ENCODE measurements at places on chromosomes 5 and 9.

DNA sequence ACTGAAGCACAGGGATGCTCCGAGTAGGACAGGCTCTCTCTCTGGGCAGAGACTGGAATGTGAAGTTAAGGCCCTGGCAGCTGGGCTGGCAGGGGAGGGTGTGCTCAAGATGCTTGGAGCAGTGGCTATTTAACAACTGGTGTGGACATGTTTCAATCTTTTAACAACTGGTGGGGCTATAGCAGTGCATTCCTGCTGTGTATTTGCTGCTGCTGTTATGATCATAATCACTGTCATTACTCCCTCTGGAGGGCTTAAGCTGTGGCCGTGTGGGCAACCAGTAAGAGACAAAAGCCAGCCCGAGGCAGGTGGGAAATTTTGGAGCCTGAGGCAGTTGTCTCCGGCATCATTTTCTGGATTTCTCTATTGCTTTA, 33.3 kb upstream of the PTGS1 start:
- no peak for DNase-seq

GRCh38 chr5:115624994-115625393, 842 bp downstream of the TMED7 start:
- DNase-seq = no peak

DNA sequence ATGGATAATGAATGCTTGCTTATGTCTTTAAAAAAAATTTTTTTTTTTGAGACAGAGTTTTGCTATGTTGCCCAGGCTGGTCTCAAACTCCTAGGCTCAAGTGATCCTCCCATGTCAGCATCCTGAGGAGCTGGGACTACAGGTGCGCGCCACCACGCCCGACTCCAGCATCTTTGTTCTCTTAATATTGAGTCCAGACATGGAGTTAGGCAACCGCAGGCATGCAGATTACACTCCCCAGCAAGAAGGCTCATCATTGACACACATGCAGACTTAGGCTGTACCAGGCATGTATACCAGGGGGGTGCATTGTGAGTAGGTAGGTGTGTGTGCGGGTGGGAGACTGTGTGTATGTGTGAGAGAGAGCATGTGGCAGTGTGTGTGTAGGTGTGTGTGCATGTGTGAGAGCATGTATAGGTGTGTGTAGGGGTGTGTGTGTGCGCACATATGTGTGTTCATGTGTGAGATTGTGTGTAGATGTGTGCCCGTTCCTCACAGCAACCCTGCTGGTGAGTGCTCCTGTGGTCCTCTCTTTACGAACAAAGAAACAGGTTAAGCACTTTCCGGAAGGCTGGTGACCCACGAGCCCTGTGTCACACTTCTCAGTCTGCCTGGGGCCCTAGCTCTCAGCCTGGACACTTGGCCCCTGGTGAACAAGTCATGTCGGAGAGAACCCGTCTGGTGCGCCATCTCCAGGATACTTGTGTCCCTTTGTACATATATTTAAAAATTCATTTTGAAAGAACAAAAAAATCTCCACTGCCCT, 6.2 kb downstream of the OBP2B start:
- DNase-seq = no peak

- DNase-seq = no peak
Measured at GRCh38 chr9:11871852-11872251, 821.3 kb upstream of the TYRP1 start.

DNA sequence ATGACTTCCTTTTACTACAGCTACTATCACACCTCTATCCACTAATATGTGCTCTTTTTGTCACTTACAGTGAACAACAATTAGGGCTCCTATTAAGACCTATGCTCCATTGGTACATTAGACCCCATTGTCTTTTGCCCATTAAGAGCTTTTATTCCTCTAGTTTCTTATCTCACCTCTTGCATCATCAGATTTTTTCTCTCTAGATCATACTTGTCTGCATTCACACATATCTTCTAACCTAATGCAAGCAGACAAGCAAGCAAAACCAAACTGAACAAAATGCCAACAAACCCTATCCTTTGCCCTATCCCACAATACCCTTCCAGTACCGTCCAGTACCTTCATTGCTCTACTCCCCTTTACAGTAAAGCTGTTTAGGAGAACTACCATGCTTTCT, 10.1 kb upstream of the RBM27 start:
- DNase-seq = no peak

- no peak for DNase-seq
Measured at GRCh38 chr9:22054076-22054475, 45.0 kb upstream of the CDKN2B start.

DNA sequence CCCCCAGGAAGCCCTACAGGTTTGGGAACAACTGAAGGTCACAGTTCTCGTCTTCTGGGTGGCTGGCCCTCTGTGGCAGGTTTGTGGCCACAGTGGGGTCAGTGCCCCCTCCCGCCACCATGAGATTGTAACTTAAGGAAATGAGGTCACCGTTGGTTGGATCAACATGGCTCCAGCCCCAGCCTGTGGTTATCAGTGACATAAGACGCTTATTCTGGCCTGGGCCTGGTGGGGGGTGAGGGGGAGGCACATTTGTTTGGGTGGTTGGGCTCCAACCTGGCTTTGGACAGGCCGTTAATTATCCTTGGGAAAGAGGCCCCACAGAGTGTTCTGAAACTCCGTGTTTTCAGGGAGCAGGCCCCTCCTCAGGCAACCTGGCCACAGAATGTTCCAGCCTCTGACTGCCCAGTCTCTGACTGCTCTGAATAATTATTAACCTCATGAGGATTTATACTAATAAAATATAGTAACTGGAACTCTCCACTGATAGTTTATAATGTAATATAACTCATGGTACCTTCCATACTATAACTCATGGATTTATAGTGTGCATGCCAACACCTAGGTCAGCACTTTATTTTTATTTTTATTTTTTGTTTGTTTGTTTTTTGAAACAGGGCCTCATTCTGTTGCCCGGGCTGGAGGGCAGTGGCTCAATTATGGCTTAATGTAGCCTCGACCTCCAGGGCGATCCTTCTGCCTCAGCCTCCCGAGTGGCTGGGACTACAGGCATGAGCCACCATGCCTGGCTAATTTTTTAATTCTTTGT, 58.0 kb upstream of the RPL26L1 start:
- no peak for DNase-seq

GRCh38 chr5:173707392-173707791, 90.9 kb upstream of the BOD1 start:
- no peak for DNase-seq

DNA sequence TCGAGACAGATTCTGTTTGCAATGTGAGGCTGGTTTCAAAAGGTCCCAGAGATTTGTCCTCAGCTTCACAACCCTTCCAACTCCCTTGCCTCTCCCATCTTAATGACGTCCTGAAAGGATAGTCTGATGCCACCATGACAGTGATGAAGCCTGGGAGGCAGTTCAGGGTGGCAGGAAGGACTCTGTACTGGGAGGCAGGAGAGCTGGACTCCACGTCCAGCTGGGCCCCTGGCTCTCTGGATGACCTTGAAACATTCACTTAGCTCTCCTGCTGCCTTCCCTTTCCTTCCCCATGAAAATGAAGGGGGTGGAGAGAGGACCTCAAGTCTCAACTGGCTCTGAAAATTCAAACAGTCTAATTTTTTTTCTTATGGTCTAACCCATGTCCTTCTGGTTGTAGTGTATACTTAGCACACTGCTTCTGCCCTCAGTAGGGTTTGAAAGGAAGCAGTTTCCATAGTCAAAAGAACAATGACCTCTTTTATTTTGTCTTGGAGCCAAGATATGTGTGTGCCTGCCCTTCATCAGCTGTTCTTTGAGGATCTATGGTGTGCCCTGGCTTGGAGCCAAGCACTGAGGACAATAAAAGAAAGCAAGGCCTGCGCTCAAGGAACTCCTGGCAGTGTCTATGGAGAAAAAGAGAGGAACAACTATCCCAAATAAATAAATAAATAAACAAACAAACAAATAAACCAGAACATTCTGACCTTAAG, 188.3 kb downstream of the GRIA1 start:
- no peak for DNase-seq

- no peak for DNase-seq
Measured at GRCh38 chr5:74401281-74401945, 239.1 kb downstream of the ENC1 start.

DNA sequence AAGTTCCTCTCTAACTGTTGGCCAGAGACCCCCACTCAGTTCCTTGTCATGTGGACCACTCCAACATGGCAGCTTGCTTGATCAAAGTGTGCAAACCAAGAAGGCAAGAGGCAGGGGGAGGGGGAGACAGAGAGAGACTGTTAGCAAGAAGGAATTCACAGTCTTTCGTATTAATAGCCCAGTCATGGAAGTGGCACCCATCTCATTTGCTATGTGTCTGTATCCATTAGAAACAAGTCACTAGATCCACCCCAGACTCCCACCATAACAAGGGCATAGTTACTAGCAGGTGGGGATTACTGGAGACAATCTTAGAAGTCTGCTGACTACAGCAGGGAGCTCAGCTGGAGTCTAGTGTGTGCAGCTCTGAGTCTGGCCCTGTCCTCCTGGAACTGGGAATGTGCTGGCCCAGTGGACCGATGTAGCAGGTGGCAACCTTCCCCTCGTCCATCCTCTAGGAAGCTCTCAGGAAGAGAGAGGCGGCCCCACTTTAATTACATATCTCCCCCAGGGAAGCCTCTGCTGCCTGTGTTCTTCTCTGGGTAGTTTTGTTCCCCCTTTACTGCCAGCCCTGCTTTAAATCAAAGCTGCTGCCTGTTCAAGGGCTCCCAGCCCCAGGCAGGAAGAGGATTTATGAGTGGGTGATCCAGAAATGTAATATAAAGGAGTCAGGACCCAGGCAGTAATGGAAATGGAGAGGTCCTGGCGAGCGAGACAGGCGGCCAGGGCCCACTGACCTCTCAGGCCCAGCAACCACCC, 47.8 kb upstream of the ALDH1B1 start:
- no peak for DNase-seq

- DNase-seq = no peak
Measured at GRCh38 chr5:22887566-22887965, 34.4 kb upstream of the CDH12 start.

DNA sequence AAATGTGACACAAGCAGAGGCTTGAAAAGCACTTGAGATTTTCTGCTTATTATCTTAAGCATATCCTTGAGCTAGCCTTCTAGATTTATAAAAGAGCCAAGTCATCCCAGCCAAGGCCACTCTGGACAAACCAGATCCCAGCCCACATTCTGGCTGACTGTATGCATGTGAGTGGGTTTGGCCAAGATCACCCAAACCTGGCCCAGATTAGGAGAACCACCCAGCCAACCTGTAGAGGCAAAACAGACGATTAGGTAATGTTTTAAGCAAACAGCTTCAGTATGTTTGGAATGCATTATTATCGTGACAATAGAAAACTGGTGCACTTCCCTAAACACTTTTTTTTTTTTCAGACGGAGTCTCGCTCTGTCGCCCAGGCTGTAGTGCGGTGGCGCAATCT, 151.9 kb downstream of the SPATA31D1 start:
- no peak for DNase-seq

GRCh38 chr5:81513473-81513872, 119.5 kb upstream of the ACOT12 start:
- DNase-seq = no peak

- no peak for DNase-seq
Measured at GRCh38 chr9:6922680-6923079, 164.9 kb downstream of the KDM4C start.

DNA sequence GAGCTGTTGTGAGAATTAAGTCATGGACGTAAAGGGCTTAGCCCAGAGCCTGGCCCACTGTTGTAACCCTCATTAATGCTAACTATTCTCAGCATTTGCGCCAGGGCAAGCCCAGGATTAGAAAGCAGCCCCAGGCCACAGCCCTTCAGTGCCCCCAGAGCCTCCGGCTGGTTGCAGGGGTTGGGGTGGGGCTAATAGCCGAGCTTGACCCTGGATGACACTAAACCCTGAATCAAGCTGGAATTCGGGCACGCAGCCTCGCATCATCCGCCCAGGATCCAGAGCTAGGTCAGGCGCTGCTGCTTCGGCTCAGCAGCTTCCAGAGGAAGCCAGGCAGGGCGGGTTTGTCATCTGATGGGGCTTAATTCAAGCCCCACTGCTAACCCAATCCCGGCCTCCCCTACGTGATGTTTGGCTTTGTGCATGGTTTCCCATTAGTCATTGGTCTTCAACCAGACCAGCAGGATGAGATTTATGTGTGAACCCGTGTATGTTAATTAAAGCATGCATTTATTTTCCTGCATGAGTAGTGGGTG, 1.2 kb upstream of the MEGF9 start:
- DNase-seq = no peak

GRCh38 chr9:70290626-70291025, 31.8 kb downstream of the SMC5 start:
- DNase-seq = no peak

- no peak for DNase-seq
Measured at GRCh38 chr5:89246864-89247263, 363.9 kb upstream of the MEF2C start.

- no peak for DNase-seq
Measured at GRCh38 chr5:177495243-177496060, 2.0 kb downstream of the PDLIM7 start.

GRCh38 chr5:96006291-96006690, 44.6 kb upstream of the ELL2 start:
- no peak for DNase-seq

Measured in naive thymus-derived CD8-positive, alpha-beta T cell (primary cell).